ENCODE measurements at places on chromosomes 7 and 10.
A peak's percentile ranks its signal among the peaks of the same experiment; 100 is the strongest.

GRCh38 chr10:114857922-114858629 is 36.5 kb downstream of the FHIP2A start:
- no peak for DNase-seq

DNA sequence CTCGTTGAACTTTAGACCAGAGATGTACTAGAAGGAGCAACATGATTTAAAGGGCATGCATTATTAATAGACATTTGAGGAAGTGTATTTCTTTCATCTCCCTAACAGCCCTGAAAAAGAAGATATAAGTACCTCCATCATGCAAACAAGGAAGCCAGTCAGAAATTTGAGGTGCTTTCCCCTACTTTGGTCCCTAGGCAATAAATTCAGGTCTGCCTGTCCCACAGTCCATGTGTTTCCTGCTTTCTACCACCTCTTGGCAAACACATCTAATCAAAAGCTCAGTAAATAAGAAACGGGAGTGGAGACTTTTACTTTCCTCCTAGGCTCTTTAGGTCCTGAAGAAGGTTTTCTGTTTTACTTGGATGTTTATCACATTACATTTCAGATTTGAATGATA is 5.2 kb upstream of the SEMA3C start:
- no peak for DNase-seq

DNA sequence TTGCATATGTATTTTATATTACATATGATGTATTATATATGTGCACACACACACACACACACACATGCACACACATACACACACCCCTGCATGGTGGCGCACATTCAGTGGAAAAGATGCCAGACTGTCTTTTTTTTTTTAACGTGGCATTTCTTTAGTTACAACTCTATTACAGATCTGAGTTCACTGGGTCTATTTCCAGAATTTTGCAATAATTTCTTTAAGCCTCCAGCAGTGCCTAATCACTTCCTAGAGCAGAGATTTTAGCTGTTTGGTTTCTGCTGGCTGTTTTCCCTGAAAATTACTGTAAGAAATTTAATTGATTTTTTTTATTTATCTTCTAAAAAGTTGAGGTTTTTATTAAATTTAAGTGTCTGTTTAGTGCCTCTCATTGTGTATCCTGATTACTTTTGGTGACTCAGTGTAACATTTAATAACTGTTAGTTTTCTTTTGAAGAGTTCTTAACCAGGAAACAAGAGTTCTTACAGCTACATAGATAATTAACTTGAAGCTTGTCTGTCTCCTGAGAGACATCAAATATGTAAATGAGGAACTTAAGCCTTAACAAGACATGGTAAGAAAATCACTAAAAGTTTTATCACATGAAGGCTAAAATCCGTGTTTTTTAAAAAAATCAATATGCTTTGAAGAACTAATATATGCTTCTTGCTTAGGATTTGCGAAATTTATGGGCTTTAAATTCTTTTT is 232.0 kb downstream of the MDFIC start:
- DNase-seq: no peak

GRCh38 chr7:18306696-18307095 is 188.9 kb upstream of the HDAC9 start:
- DNase-seq: peak; percentile 5

DNA sequence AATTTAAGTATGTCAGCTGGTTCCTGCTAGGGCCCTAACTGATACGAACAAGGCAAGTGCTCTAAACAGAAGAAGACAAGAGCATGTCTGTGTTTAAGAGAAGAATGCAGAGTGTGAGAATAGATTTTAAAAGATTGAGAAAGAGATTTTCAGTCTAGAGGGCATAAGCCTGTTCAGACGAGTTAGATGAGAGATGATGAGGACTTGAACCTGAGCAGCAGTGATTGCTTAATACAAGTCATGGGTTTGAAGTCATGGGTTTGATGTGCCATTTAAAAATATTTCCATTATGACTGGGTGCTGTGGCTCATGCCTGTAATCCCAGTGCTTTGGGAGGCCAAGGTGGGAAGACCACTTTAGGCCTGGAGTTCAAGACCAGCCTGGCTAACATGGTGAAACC is 108.9 kb upstream of the PLXDC2 start:
- no peak for DNase-seq

DNA sequence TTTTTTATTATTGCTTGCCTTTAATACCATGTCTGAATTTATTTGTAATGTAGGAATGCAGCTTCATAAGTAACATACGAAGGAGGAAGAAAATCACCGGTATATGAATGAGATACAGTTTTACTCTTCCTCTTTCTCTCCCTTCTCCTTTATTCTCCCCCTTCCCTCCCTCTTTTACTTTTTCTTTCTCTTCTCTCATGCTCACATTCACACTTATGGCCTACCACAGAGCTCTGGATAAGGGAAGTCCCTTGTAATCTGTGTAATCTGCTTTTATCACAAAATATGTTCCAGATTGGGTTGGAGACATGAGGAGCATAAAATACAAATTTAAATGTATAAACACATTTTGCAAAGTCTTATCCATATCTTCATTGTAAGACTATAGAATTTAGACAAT is 59.4 kb downstream of the MDFIC start:
- DNase-seq: no peak

DNA sequence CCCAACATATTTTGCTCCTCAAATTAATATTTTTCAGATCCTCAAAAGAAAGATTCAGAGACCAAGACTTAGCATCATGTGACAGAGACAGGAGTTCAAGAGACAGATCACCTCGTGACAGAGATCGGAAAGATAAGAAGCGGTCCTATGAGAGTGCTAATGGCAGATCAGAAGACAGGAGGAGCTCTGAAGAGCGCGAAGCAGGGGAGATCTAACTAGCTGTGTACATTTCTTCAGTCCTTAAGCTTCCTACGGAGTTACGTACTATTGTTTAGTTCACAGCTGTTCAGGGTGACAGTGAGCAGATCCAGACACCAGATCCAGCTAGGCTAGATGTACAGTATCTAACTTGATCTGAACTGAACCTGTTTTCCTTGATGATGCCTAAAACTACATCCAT is 61.3 kb downstream of the KLRG2 start:
- DNase-seq: no peak

DNA sequence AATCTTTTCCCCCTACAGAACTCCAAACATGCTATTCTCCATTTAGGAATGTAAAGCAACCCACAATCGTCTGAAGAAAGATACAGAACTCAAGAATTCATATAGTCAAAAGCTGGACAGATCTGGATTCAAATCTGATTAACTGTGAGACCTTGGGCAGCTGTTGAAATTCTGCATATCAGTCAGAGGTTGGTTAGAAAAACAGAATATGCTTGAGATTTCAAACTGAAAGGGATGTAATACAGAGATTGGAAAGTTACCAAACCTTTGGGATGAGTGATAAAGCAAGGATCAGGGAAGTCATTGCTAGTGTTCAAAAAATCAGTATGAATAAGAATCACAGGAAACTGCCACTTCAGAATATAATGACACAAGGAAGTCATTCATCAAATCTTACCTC is 406.6 kb downstream of the HTR7 start:
- peak; percentile 50 for DNase-seq

DNA sequence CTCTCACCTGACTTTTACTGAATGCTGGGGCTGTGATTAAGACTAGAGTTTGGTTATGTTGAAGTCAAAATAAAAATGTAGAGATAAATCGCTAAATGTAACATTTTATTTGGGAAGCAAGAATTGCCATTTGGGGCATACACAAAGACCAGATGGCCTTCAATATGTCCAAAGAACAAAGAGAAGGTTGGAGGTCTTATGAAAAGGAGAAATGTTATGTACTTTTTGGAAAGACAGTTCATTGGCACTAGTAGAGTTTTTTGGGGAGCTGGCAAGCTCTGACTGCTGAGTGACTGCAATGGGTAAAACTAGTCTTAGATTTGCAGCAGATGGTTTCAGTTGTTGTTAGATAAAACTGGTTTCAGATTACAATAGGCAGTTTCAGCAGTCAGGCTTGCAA is 35.6 kb upstream of the GALNT17 start:
- no peak for DNase-seq

GRCh38 chr10:70323697-70324338 is 40.0 kb upstream of the NPFFR1 start:
- no peak for DNase-seq

DNA sequence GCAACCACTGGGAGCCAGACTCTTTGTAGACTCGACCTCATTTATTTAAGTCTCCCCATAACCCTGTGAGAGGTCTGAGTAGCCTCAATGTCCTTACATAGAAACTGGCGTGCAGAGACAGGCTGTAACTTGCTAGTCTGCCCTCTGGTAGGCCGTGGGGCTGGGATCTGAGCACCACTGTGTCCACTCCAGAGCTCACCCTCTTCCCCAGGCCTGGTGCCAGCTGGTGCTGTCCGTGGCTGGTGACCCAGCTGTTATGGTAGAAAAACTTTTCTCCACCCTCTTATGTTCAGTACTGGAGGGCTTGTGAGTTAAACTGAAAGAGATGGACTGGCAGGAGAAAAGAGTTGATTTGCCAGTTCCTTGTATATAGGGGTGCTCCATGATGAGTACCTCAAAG is 41.9 kb downstream of the ADAMTS14 start:
- no peak for DNase-seq

- DNase-seq: no peak
Measured at GRCh38 chr10:21160116-21160515, 263.0 kb upstream of the NEBL start.

- DNase-seq: peak; percentile 47
Measured at GRCh38 chr7:149468208-149468607, 7.3 kb upstream of the ZNF777 start.

DNA sequence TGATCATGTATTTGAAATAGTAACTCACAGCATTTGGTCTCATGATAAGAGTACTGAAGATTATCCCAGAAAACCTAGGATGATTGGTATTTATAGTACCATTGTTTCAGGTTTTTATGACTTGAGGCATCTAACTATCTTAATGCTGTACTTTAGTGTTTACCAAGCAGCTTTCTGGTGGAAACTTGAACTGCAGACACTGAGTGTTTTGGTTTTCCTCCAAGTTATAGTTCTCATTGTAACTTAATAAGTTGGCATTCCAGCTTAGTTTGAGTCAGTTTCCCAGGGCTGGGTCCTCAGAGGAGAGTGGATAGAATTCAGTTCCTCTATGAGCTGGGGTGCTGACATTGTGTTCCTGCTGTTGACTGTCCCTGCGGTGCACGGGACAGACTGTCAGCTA is 50.4 kb downstream of the SEC23IP start:
- peak; percentile 14 for DNase-seq

GRCh38 chr10:102504976-102505300 is 1.2 kb downstream of the SUFU start:
- no peak for DNase-seq

DNA sequence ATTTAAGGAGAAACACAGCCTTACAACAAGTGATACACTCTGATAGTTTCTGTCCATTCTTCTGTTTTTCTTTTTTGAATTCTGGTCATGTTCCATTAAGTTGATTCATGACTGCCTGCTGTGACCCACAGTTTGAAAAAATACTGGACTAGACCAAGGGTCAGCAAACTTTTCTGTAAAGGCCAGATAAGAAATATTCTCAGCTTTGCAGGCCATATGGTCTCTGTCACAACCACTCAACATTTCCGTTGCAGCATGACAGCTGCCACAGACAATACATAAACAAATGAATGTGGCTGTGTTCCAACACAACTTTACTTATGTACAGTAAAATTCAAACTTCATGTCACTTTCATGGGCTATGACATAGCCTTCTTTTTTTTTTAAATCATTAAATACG is 156.7 kb downstream of the PLXNA4 start:
- DNase-seq: peak; percentile 89

DNA sequence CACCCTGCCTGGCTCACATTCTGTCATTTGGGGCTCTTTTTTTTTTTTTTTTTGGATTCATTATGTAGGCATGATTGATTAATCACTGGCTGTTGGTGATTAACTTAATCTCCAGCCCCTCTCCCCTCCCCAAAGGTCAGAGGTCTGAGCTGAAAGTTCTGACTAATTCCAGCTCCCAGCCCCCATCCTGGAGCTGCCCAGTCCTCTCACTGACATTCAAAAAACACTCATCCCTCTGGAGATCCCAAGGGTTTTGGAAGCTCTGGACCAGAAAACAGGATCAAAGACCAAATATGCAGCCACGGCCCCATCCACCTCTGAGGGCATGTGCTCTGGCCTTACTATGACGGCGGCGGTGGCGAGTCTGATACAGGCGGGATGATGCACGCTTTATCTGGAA is 53.8 kb downstream of the RBM17 start:
- DNase-seq: no peak

GRCh38 chr10:70403483-70404035 is 386 bp upstream of the EIF4EBP2 start:
- no peak for DNase-seq

DNA sequence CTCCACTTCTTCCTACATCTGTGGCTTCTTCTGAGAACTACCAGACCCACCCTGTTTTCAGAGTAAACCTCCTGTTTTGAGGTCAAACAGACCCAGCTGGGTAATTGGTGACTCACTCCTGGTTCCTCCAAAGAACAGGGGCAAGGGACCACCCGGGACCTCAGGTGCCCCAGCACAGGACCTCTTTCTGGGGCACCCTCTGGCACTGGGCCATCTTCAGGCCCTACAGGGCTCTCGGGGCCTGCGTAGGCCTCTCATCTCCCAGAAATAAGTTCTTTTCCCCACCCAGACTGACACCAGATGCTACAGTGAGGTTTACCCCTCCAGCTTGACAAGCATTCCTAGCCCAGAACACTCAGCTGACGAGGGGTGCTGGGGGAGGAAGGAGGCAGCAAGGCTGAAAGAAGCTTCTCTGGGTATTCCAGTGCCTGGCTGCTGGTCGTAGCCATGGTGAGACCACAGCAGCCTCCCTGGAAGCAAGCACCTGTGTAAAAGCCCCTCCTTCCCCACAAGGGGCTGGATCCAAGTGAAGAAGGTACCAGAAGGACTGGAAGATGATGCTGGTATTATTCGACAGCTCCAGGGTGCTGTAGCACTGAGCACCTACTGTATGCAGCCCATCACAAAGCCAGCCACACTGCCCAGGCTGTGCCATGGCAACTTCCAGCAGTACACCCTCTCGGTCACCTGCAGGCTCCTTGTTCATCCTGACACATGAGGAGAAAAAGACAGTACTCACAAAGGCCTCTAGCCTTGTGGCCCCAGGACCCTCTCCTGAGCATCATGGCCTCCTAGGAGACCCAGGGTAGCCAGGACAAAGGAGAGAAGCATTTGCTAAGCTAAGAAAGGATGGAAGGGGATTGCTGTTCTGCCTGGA is 47.4 kb downstream of the ALOX5 start:
- no peak for DNase-seq

DNA sequence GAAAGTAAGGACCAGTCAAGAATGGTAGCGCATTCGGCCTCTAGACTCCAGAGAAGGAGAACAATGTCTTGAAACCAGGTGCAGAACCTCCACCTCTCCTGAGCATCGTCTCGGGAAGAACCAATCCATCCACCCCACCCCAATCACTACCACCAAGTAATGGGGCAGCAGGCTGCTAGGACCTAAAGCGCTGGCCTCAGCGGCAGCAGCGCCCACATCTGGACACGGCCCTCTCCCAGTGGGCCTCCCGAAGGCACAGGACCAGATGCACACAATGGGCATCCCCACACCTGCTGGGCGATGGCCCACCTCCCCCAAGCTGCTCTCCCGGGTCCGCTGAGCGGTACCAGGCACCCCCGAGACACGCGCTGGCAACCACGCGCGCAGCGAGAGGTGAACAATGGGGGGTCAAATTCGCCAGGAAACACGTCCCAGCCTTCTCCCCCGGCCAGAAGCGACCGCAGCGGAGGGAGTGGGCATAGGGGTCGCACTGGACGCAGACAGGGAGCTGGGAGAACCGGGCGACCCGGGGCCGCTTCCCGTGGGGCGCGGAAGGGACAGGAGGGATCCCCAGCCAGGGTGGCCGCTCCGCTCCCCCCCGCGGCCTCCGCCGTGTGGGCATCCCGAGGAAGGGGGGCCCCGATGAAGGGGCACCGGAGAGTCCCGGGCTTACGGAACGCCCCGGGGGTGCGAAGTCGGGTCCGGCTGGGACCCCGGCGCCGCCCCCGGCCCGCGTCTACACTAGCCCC is 506 bp downstream of the CTTNBP2 start:
- no peak for DNase-seq

Measured in cardiac fibroblast (primary cell).